Vagina (tissue), 2 donors: ENCODE measurements at places on chromosomes 1 and 21.

- DNase-seq, result no peak
Observed at GRCh38 chr1:166876540-166876838, 425 bp upstream of the TADA1 start.

- no peak for DNase-seq
Observed at GRCh38 chr1:9449110-9449627, 90.1 kb upstream of the SLC25A33 start.

GRCh38 chr21:38822778-38823238 is 17.1 kb downstream of the ETS2 start:
- peak; percentile 91 for DNase-seq

- DNase-seq, result no peak
Observed at GRCh38 chr1:81619156-81619555, 181.6 kb upstream of the ADGRL2 start.

GRCh38 chr1:156813750-156814570 is 2.7 kb downstream of the SH2D2A start:
- DNase-seq, result no peak

- no peak for DNase-seq
Observed at GRCh38 chr1:65084066-65084465, 63.9 kb upstream of the AK4 start.

- no peak for DNase-seq
Observed at GRCh38 chr1:55848906-55849305, 633.7 kb upstream of the USP24 start.

DNA sequence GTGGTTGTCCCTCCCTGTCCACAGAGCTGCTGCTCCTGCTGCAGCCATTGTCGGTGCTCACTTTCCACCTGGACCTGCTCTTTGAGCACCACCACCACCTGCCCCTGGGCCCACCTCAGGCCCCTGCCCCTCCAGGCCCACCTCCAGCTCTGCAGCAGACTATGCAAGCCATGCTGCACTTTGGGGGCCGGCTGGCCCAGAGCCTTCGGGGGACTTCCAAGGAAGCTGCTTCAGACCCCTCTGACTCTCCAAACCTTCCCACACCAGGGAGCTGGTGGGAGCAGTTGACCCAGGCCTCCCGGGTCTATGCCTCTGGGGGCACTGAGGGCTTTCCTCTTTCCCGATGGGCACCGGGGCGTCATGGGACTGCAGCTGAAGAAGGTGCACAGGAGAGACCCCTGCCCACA is 5.9 kb downstream of the RUSC1 start:
- no peak for DNase-seq

- no peak for DNase-seq
Observed at GRCh38 chr1:195791796-195792195, 816.4 kb downstream of the KCNT2 start.

GRCh38 chr1:192906334-192906733 is 97.5 kb downstream of the RGS2 start:
- DNase-seq, result no peak

DNA sequence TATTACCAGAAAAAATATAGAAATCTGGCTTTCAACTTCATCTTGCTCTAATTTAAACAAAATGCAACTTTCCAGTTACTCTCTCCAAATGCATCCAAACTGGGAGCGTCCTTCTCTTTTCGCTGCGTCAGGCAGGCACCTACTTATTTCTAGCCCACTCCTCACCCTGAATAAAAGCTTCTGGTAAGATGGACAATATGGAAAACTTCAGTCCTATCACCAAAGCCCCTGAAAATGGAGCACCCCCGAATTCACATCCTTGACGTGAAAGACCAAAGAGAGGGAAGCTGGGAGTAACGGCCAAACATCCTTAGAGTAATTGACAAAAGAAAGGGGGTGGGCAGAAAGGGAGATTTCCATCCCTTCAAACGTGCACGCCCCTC is 5.5 kb upstream of the PROX1 start:
- no peak for DNase-seq

- DNase-seq, result no peak
Observed at GRCh38 chr1:71919811-71920509, 362.4 kb downstream of the NEGR1 start.

DNA sequence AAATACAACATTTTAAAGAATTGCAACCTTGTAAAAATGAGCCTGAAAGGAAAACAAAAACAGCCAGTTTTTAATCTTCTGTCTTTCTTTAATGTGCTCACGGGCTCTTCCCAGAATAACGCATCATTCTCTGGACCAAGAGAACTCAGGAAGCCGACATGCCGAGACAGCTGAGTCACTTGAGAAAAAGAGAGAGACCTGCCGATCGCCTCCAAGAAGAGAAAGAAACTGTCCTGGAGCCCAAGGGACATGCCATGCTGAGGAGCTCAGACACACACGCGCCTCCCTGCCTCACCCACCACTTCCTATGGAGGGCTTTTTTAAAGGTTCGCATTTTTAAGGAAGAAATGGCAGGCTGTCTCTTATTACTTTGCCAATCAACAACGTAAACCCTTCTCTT is 176.4 kb downstream of the ZNF281 start:
- no peak for DNase-seq

DNA sequence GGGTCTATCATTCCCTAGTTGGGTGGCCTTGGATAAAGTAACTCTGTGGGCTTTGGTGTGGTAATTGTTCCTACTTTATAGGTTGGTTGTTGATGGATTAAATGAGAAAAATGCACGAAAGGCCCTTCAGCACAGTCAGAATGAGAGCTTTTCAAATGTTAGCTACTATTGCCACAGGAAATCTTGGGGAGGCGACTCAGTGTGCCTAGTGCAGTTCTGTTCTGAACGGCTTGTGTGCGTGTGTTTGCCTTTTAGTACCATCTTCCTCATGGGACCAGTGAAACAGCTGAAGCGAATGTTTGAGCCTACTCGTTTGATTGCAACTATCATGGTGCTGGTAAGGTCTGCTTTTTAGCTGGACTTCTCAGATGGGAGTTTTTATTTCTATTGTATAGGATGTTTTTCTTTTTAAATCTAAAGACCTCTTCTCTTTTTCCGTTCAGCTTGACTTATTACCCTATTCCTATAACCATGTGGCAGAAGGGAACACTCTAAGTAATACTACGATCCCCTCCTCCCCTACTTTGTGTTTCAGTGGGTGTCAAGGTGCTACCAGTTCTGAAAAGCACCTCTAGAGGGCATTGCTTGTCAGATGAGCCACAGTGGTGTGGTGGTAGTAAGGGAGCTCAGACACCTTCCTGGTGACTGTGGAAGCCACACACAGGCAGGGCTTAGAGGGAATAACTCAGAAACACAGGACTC is 9.2 kb downstream of the SFT2D2 start:
- DNase-seq, result no peak

DNA sequence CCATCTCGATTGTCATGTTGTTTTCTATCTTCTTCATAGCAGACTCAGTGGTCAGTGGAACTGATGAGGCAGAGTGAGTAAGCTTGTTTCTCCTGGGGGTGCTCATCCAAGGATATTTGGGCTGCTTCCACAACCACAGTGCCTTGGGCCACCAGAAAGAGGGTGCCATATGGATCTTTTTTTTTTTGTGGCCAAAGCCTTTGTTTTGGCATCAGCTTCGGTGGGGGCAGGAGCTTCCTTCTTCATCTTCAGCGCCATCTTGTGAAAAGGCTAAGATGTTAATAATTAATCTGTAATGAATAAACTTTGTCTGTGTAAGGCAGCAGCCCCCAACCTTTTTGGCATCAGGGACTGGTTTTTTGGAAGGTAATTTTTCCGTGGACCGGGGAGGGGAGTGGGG is 6.6 kb upstream of the PLPP3 start:
- no peak for DNase-seq

- no peak for DNase-seq
Observed at GRCh38 chr1:109812691-109813393, 49.1 kb upstream of the EPS8L3 start.

- DNase-seq, result no peak
Observed at GRCh38 chr1:109295712-109296415, 10.9 kb downstream of the MYBPHL start.

GRCh38 chr1:115277276-115277675 is 60.8 kb downstream of the NGF start:
- no peak for DNase-seq

GRCh38 chr1:95002540-95003432 is 70.0 kb downstream of the ALG14 start:
- DNase-seq, result no peak

DNA sequence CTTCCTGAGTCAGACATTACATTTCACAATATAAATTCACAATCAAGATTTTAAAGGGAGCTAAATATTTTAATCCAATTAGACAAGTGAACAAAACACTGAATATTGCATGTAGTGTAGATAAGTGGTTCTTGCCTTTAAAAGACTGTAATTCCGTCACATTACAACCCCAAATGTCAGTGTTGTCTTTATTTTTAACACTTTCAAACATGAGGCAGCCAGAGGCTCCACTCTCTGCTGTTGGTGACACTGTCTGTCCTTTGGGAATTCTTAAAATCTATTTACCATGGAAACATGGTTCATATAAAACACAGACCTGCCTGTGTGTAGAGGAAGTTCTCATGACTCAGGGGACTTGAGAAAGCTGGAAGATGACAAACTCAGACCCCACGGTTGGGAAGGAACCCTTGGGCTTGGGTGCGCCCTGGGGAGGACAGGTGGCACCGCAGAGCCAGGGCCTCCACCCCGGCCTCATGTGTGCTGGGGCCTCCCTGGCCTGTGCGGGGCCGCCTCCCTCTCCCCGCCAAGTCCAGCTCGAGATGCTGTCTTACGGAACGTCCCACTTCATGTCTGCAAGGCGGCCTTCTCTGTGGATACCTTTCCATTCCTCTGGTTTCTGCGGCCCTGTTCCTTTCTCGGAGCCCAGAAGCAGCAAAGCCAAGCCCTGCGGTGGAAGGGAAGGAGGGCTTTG is 239.0 kb downstream of the SDCCAG8 start:
- no peak for DNase-seq

DNA sequence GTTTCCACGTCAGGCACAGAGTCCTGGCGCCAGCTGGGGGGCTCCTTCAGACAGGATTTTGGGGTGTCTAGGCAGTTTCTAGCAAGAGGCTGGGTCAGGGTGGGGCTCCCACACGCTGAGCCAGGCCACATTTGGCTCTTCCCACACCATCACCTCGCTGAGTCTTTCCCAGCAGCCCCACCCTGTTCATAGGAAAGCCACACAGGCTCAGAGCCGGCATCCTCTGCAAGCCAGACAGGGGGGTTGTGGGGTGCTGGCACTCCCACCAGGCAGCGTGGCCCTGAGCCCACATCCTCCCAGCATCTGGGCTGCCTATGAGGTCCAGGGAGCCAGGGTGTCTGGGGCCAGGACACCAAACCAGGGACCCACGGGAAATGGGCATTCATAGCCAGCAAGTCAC is 2.8 kb upstream of the GPR153 start:
- DNase-seq, result no peak

GRCh38 chr1:22870201-22870871 is 102.3 kb downstream of the LACTBL1 start:
- DNase-seq, result no peak

DNA sequence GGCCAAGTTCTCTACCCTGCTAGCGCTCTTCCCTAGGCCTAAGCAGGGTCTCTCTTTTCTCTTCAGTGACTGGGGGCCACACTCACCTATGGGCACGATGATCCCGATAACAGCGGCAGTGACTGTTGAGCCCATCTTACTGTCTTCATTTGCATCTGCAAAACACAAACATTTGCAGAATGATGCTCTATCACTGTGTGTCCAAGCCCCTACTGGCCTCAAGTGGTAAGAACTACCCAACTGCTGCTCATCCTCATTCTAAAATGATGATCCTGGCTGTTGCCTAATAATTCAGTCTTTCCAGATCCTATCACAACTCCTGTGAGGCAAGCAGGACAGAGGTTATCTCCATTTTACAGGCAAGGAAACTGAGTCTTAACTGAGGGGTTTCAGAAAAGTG is 16.7 kb upstream of the MAGOH start:
- DNase-seq, result no peak

DNA sequence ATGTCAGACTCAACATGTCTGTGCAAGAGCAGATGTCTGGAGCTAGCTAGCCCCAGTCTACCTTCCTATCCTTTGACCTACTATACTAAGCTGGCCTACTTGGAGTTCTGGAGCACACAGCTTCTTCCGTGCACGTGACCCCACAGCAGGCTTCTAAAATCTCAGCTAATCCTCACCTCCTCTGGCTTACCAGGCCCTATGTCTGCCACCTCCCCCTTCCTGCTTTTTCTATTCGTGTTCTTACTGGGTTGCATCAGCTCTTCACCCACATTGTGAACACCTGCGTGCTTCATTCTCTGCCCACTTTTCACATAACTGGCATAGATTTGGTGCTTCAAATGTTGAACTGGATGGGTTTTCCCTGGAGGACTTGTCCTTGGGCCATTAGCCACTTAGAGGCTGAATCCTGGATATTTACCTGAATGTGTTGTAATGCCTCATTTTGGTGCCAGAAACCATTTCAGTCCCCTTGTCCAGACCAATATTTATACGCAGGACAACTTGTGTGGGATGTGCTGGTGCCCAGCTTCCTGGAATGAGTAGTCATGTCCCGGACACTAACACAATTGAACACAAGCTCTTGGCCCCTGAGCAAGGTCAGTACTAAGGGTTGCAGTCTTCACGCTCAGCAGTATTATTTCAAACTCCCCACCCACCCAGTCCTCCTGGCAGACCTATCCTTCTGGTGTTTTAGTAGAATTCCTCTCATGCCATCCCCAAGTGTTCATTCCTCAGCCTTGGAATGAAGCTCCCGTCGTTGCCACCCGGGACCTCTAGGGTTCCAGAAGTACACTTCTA is 24.0 kb downstream of the TENT5C start:
- no peak for DNase-seq

DNA sequence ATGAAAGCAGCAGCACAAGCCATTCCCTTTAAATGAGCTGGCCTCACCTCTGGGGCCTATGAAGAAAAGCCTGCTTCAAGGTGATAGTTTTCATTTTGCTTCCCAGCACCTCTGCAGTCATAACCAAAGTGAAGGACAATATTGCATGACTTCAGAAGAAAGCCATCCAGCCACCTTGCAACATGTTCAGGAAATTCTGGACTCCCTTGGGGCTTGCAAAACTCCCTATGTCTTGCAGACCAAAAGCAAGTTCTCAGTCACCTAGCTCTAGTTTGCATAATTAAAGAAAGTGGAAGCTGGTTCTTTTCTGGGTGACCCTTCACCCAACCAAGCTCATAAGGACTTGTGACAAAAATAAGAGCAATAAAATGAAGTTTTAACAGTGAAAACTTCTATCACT is 87.6 kb downstream of the GFI1 start:
- no peak for DNase-seq

DNA sequence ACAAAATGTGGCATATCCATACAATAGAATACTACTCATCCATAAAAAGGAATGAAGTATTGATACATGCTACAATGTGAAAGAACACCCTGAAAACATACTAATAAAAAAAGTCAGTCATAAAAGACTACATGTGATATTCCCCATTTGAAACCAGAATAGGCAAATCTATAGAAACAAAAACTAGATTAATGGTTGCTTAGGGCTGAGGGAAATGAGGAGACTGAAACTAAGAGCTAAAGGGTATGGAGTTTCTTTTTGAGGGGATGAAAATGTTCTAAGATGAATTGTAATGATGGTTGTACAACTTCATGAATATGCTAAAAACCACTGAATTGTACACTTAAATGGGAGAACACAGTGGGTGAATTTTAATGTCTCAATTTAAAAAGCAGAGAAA is 50.9 kb downstream of the ACBD6 start:
- DNase-seq, result no peak
